ENCODE measurements at places on chromosomes 5 and 9. TPM values are rescaled to one million over a fixed set of nuclear protein-coding genes. Genes with fewer than 3 reads are reported as not detected.
A peak's percentile ranks its signal among the peaks of the same experiment; 100 is the strongest.

- no peak for DNase-seq
- no peak overlapping the region for H3K4me3 ChIP-seq
- no peaks in the 10 kb centered on the region for H3K4me1 ChIP-seq
- no peaks in the 10 kb centered on the region for H3K36me3 ChIP-seq
- no peak overlapping the region for H3K27ac ChIP-seq
Observed at GRCh38 chr5:62621280-62621679, 42.7 kb downstream of the LRRC70 start.

DNA sequence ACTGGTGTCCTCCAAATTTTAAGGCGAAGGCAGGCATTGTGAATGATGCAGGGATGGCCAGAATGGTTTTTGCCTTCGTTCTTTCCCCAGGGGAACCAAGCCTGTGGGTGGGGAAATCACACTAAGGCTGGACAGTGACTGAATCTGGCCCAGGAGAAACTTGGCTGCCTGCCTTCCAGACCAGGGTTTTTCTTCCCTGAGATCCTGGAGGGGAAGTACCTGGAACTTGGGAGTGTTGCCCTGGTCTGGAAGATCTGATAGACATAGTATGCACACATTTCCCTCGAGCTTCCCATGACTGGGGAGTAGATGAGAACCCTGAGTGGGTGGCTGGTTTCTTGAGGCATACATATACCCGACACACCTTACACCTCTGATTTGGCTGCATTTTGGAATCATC, 664 bp upstream of the IL11RA start:
- H3K36me3 ChIP-seq: peaks cover 11% of the 10 kb centered on the region
- H3K27ac ChIP-seq: peak overlapping the region; percentile 91
- H3K27me3 ChIP-seq: no peaks in the 10 kb centered on the region
- peak; percentile 81 for DNase-seq

DNA sequence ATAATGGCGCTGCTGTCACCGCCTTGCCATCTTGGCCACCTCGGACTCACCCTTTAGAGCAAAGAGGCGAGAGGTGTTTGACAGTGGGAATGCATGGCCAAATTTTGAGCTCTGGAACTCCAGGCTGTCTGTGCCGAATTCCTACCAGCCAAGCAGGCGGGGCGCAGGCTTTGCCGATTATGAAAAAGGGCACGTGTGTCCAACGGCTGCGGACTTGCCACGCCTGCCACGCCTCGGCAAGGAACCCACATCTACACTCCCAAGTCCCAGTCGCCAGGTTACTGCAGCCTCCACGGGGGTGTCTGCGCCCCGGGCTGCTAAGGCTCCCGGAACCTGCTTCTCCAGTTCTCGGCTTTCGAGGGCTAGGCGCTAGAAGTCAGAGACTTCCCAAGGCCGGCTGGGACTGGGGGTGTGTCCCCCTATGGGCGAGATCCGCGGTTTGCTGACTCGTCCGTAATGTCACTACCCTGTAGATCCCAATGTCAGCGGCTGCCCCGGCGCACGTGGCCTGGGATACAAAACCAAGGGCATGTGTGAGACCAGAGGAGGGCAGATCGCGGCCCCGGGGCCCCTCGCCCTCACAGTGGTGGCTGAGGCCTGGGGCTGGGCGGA, 2.8 kb downstream of the NPR3 start:
- H3K27me3 ChIP-seq: peaks cover 26% of the 10 kb centered on the region
- DNase-seq: peak; percentile 69
- no peaks in the 10 kb centered on the region for H3K36me3 ChIP-seq
- H3K27ac ChIP-seq: peak overlapping the region; percentile 81

- H3K36me3 ChIP-seq: no peaks in the 10 kb centered on the region
- H3K27me3 ChIP-seq: no peaks in the 10 kb centered on the region
- H3K27ac ChIP-seq: no peak overlapping the region
- no peaks in the 10 kb centered on the region for H3K4me1 ChIP-seq
- H3K4me3 ChIP-seq: no peak overlapping the region
Observed at GRCh38 chr5:66814146-66814991, 218.2 kb downstream of the MAST4 start.

DNA sequence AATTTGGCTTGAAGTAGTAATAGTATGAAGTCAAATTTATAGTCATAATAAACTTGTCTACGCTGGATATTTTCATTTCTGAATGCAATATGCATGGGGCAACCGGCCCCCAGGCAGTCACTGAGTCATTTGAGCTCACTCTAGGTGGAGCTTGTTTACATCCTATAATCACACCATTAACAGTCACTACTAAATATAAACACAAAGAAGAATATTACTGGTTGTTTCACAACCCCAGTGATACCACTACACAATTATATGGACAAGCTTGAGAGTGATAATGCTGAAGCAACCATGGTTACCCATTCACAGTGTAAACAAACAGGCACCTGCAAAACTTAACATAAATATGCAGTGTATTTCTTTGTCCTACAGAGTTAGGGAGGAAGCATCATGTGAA, 68.7 kb downstream of the MARCHF3 start:
- DNase-seq: no peak
- no peak overlapping the region for H3K27ac ChIP-seq
- H3K36me3 ChIP-seq: no peaks in the 10 kb centered on the region
- no peak overlapping the region for H3K4me3 ChIP-seq
- H3K27me3 ChIP-seq: no peaks in the 10 kb centered on the region
- no peaks in the 10 kb centered on the region for H3K4me1 ChIP-seq

The MSMP gene
- not detected for total RNA-seq

The GPR150 gene
- not detected for total RNA-seq

The SLC4A9 gene
- total RNA-seq: not detected

Data from sigmoid colon (tissue), 7 donors.